ENCODE measurements at places on chromosomes 16 and 17. TPM values are rescaled to one million over a fixed set of nuclear protein-coding genes. Genes with fewer than 3 reads are reported as not detected.

ITGB3 gene
- total RNA-seq, result 10.6 TPM

RHBDL1 gene
- 5.5 TPM for total RNA-seq

P2RX1 gene
- 2.8 TPM for total RNA-seq

KRTAP4-1 gene
- not detected for total RNA-seq

KRT40 gene
- not detected for total RNA-seq

ORC6 gene
- total RNA-seq, result 2.2 TPM

CHRNB1 gene
- 10.0 TPM for total RNA-seq

GRCh38 chr17:80793421-80793820, 198.2 kb upstream of the CHMP6 start:
- no peak for DNase-seq

- DNase-seq, result no peak
Observed at GRCh38 chr17:71164561-71164960, 956.3 kb upstream of the SOX9 start.

- DNase-seq, result no peak
Observed at GRCh38 chr17:17723354-17724261, 42.4 kb downstream of the RAI1 start.

DNA sequence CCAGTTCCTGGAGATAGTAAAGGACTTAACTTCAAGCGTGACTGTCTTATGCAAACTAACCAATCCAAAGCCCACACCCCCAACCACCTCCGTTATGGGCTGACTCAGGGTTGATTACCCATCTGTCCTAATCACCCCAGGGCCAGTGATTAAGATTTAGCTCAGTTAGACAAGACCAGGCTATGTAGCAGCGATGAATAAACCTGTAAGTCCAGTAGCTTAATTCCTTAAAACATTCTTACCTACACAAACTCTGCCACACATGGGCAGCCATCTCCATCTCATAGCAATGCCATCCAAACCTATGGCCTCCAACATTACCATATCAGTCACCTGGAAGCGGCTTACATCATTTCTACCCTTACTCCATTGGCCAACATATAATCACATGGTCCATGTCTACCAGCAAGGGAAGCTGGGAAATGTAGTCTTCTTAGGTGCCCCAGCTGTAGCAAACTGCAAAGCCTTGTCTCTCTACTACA, 266.7 kb downstream of the SHISA9 start:
- DNase-seq, result no peak

DNA sequence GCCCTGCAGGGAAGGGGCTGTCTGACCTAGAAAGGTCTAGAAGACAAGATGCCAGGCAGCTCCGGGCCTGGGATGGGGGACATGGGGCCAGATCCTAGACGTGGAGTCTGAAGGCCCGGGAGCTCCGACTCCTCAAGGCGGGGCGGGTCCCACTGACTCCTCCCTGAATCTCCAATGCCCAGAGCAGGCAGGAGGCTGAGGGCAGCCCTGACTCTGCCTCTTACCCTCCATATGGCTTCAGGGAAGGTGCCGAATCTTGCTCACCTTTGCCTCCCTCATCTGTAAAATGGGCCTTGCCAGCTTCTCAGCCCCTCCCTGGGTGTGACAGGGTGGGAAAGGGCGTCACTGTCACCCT, 14.8 kb downstream of the VASN start:
- no peak for DNase-seq

DNA sequence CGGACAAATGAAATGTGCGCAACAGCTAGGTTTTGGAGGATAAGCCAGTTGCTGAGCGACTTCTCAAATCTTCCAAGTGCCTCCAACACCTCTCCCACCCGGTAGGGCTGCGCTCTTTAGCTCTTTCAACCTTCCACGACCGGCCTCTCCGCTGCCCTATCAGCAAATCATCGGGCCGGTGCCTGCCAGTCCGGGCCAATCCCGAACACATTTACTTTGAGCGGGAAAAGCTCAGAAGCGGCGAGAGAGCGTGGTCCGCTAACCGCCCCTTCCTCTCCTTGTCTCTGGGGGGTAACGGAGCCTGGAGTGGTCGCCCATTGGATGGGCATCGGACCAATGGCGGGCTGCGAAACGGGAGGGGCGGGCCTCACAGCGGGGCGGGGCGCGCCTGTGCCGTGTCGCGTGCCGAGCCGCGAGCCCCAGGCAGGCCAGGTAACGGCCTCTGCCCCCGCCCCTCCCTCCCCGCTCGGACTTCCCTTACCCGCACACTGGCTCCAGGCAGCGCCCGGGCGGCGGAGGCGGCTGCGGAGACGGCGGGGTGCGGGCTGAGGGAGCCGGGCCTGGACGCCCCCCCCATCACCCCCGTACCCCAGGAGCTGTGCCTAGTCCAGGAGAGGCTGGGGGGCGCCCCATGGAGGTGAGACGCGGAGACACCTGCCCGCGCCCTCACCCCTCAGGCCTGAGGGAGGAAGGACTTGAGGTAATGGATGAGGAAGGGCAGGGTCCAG, at the start of gene MEIOC:
MEIOC (plus strand) TSS at position 486 of the 728 bp plus-strand sequence; CDS start at position 632, 146 bp downstream.
- DNase-seq, result no peak

- DNase-seq, result peak; percentile 65
Observed at GRCh38 chr17:298791-299450, 53.7 kb downstream of the RPH3AL start.

DNA sequence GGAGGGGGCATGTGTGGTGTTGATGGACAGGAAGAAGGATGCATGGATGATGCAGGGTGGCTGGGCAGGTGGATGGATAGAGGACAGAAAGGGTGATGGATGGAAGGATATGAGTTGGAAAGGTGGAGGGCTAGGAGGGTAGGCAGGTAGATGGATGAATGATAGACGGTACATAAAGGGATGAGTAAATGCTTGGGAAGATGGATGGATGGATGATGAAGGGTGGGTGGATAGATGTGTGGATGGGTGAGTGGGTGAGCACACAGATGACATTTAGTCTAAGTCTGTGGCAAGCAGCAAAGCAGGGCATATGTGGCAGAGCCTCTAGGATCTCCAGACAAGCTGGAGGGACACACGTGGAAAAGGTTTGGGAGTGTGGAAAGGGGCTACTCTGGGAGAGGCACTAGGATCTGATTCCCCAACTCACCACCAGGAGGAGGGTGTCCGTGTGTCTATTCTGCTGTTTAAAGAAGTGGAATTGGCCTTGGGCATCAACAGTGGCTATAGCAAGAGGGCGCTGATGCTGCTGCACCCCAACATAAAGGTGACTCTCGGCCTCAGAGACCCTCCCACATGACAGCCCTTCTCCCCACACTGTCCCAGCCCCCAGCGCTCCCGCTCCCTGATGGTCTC, 8.2 kb downstream of the PLD2 start:
- no peak for DNase-seq

DNA sequence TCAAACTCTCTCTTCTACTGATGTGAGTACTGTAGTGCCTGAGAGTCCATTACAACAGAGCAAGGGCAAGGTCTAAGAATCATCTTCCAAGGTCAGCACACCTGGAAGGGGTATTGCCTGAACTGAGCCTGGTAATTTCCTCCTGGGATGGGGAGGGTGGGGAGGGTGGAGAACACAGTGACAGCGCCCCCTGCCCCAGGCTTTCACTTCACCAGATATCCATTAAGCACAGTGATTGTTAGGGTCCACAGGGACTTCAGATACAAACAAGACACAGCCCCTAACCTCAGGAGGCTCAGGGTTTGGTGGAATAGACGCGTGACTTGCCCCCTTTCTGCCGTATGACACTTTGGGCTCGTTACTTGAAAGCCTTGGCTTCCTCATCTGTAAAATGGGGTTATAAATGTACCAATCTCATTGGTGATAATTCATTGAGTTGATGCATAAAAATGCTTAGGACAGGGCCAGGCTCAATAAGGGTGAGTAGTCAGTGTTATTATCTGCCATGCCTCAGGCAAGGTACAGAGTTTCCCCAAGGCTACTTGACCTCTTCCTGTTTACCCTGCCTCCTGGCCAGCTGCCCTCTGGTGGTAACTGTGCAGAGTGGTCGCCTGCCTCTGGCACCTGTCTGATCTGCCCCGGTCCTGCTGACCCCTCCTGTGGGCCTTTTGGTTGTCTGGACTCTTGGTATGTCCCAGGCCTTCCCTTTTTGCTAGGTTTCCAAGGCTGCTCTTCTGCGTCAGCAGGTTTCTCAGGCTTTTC, 13.1 kb upstream of the BRD7 start:
- DNase-seq, result no peak

- no peak for DNase-seq
Observed at GRCh38 chr16:88050952-88051660, 99.9 kb downstream of the BANP start.

DNA sequence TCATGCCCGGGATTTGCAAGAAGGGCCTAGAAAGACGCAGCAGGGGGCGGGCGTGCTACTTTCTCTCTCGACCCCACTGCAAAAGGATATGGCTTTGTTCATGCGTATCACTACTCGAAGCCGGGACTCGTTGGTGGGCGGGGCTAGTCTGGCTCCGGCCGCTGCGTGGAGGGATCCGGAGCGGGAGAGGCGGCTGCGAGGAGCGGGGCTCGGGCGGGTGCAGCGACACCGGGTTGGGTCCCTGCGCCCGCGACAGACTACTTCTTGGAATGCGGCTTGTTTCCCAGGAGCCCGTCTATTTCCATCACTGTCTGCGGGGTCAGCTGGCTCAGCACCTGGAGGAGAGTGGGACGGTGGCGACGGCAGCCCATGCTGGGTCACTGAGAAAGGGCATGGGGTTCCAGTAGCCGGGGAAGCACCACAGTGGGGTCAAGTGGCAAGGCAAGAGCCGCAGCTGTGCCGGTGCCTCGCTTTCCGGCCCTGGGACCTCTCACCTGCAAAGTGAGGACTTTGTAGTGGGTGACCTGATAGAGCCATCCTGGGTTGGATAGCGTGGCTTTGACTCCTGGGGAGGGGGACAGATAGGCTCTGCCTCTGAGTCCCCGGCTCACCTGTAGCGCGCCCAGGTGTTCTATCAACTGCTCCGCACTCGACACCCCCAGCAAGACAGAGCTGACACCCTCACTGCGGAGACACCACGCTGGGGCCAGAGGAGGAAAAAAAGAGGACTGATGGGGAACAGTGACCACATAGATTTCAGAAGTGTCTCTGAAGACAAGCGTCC, 6.6 kb downstream of the KCNAB3 start:
- DNase-seq, result peak; percentile 85

DNA sequence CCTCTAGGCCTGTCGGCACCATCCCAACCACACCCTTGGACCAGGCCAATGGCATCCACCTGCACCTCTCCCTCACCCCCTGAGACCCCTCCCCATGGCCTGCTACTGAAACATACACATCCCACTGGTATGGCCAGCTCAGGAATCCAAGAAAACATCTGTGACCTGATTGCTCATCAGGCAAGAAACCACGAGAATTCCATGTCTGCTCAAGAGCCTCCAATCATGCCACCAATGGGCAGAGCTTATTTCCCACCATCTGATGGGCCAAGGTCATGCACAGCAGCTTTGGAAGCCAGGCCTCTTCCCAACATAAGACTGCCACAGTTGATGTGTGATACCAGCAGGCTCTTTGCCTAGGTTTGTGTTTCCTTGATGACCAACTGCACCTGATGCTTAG, 190.1 kb downstream of the C16orf78 start:
- DNase-seq, result no peak

DNA sequence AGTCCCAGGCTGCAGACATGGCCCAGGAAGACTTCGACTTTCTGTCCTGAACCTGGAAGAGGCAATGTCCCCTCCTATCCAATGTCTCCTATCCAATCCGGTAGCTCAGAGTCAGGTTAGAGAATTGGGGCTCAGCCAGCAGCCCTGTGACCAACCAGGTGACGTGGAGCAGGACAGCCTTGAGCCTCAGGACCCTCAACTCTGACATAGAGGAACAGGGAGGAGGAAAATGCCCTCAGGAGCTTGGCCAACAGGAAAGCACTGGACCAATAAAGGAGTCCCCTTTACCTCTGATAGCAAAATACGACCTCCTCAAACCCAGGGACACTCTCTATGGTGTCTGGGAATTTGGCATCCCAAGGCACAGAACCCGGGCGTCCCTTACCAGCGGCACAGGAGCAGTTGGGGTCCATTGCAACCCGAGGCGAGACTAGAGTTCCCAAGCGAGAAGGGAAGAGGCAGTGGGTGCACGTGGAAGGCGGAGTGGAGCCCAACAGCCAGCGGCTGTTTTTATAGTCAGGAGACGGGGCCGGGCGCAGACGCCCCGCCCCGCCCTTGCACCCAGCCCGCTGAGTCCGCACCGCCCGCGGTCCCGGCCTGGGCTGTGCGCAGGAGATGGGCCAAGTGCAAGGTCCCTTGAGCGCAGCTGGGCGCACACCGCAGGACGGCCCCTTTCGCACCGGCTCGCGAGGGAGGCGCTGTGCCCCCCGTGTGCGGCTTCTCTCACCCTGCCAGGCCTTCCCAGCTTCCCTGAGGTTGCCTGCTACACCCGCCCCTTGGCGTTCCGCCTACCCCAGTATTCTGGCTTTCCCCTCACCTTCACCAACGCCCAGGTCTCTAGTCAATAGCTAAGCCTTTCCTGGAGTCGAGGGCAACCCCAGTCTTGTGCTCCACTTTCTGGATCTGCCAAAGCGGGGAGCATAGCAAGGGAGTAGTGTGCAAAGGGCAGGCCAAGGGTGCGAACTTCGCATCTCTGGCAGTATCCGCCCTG, at the start of gene MT1G:
MT1G (minus strand) TSS at position 485 of the 991 bp plus-strand sequence; CDS start at position 413, 72 bp downstream.
- DNase-seq, result peak; percentile 42

GRCh38 chr17:9932491-9932890, 27.4 kb upstream of the RCVRN start:
- no peak for DNase-seq

DNA sequence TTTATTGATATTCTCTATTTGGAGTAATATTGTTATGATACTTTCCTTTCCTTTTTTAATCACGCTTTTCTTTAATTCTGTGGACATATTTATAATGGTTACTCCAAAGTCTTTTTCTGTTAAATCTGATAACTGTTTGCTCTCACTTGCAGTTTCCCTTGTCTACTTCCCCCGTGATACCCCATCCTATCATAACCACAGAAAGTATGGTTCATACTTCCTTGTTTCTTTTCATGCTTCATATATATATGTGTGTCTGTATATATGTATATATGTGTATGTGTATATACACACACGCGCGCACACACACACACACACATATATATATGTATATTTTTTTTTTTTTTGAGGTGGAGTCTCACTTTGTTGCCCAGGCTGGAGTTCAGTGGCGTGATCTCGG, 23.5 kb downstream of the SPECC1 start:
- no peak for DNase-seq

GRCh38 chr17:81252326-81252986, 13.3 kb downstream of the NDUFAF8 start:
- no peak for DNase-seq

- DNase-seq, result peak; percentile 89
Observed at GRCh38 chr16:84952335-84953189, 58.8 kb downstream of the ZDHHC7 start.

- DNase-seq, result peak; percentile 48
Observed at GRCh38 chr16:75420987-75421819, 12.1 kb downstream of the CFDP1 start.

- peak; percentile 38 for DNase-seq
Observed at GRCh38 chr16:30112197-30113030, 923 bp downstream of the GDPD3 start.
